ENCODE measurements at places on chromosomes 7 and 10. TPM values are rescaled to one million over a fixed set of nuclear protein-coding genes. Genes with fewer than 3 reads are reported as not detected.
A peak's percentile ranks its signal among the peaks of the same experiment; 100 is the strongest.

Gene C10orf53
- not detected for total RNA-seq

Gene SRRM3
- total RNA-seq, result 8.2 TPM

Gene MOGAT3
- not detected for total RNA-seq

Gene XPNPEP1
- total RNA-seq, result 87.7 TPM

GRCh38 chr7:23346316-23346715, 47.2 kb downstream of the MALSU1 start:
- H3K36me3 ChIP-seq, result peaks cover 32% of the 10 kb centered on the region
- H3K27me3 ChIP-seq, result no peaks in the 10 kb centered on the region
- peak overlapping the region; percentile 48 for H3K27ac ChIP-seq

- DNase-seq, result no peak
- peaks cover 10% of the 10 kb centered on the region for H3K4me1 ChIP-seq
- H3K27me3 ChIP-seq, result no peaks in the 10 kb centered on the region
- no peaks in the 10 kb centered on the region for H3K36me3 ChIP-seq
- H3K27ac ChIP-seq, result no peak overlapping the region
- no peak overlapping the region for H3K4me3 ChIP-seq
Observed at GRCh38 chr7:36058020-36058592, 94.9 kb upstream of the EEPD1 start.

GRCh38 chr10:34766266-34766600, 48.9 kb downstream of the PARD3 start:
- H3K4me3 ChIP-seq, result no peak overlapping the region
- H3K27me3 ChIP-seq, result no peaks in the 10 kb centered on the region
- peaks cover 3% of the 10 kb centered on the region for H3K36me3 ChIP-seq

DNA sequence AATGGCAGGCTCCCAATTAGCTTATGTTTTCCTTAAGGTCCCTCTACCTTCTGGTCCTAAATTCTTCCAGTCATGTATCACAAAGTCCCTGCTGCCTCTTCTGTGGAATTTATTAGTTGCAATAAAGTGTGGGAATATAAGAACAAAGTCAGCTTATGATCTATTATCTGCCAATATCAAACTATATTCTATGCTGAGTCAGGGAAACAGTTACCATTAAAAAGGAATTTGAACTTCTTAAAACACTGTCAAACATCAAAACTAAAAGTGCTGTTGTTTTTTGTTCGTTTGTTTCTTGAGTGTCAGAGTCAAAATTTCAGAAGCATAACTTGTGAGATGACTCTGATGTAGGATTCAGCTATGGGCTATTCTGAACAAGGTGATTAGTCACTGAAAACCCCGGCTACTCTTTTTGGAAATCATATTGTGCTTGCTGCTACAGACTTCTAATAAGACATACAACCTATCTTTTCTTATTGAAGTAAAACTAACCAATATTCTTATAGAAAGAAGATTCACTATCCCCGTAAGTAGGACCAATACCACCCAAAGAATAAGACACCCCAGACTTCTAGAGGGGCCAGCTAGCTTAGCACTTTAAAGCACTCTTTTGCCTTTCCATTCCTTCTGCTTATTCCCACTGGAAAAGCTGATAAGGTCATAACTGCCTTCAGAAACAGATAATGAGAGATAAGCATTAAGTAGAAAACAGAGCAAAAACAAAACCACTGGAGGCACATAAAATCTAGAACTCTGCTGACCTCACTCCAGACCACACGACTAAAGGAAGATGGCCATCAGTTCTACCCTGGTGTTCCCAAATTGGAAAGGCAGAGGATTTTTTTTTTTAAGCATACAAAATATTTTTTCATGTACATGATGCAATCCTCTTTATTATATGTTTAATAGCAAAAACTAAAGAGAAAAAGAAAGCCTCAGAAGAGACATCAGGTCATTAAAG, 370.6 kb downstream of the PARD3 start:
- peak overlapping the region; percentile 37 for H3K27ac ChIP-seq
- peaks cover 17% of the 10 kb centered on the region for H3K36me3 ChIP-seq
- no peak for DNase-seq
- H3K4me1 ChIP-seq, result peaks cover 14% of the 10 kb centered on the region

GRCh38 chr7:135771961-135772638, 23.5 kb upstream of the FAM180A start:
- H3K36me3 ChIP-seq, result no peaks in the 10 kb centered on the region
- no peak for DNase-seq
- H3K27ac ChIP-seq, result peak overlapping the region; percentile 48
- no peaks in the 10 kb centered on the region for H3K27me3 ChIP-seq
- peaks cover 26% of the 10 kb centered on the region for H3K4me1 ChIP-seq

DNA sequence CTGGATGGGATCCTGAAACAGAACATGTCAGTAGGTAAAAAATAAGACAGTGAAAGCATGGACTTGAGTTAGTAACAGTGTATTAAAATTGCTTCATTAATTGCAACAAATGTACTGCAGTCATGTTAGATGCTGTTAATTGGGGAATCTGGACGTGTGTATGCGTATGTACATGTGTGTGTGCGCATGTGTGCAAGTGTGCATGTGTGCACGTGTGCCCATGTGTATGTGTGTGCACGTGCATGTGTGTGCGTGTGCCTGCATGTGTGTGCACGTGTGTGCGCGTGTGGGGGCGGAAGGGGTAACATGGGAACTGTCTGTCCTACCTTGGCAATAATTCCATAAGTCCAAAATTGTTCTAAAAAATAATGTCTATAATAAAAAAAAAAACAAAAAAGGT, 67.3 kb downstream of the SMURF1 start:
- DNase-seq, result no peak
- no peak overlapping the region for H3K27ac ChIP-seq

DNA sequence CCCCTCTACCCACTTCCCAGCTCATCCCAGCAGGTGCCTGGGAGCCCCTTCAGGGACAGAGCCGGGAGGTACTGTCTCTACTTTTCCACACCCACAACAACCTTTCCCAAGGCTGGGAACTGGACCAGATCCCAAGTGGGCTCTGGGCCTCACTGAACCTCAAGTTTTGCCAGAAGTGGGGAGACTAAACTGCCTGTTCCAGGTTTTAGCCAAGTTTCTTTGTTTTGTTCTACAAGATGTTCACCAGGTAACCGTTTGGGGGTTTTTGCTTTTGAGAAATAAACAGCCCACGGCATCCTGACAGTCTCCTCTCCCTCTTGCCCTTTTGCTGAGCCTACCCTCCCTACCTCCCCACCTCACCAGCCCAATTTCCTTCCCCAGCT, 10.6 kb upstream of the EMX2 start:
- no peak for DNase-seq
- H3K36me3 ChIP-seq, result no peaks in the 10 kb centered on the region
- peaks cover 14% of the 10 kb centered on the region for H3K4me1 ChIP-seq
- H3K27me3 ChIP-seq, result peaks cover 99% of the 10 kb centered on the region
- H3K27ac ChIP-seq, result no peak overlapping the region

DNA sequence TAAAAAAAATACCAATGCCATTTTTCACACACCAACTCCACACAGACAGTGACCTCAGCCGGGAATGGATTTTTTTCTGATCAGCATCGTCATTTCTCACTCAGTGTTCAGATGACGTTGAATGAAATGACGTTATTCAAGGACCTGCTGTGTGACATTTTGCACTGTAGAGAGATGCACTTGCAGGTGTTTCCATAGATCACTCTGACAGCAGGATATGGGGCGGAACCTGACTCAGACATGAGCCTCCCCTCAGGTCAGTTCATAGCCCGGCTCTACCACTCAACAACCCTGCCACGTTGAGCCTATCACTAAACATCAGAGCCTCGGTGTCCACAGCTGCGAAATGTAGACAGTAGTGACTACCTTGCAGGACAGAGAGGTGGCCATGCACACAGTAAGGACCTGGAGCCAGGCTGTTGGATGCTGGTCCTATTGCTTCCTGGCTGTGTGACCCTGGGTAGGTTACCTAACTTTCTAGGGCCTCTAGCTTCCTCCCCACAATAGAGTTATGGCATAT, 41.4 kb upstream of the ANTXRL start:
- H3K4me1 ChIP-seq, result peaks cover 3% of the 10 kb centered on the region
- peaks cover 1% of the 10 kb centered on the region for H3K27me3 ChIP-seq
- no peak overlapping the region for H3K27ac ChIP-seq
- no peak overlapping the region for H3K4me3 ChIP-seq
- H3K36me3 ChIP-seq, result no peaks in the 10 kb centered on the region
- DNase-seq, result no peak

DNA sequence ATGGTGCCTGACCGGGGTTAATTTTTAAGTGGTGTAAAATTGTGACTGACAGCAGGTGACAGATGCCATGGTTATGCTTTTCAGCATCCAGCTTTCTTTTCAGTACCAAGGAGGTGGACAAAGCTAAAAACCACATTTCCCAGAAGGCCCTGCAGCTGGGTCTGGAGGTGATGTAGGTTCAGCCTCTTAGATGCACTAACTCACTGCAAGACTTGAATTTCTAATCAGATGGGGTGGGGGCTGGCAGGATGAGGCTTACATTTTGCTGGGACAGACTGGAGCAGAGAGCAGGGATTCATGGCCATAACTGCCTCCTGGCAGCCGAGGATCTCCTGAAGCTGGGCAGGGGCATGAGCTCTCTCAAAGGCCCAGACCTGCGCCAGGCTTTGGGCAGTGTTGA, 52.4 kb downstream of the PDIA4 start:
- no peak overlapping the region for H3K27ac ChIP-seq
- no peak for DNase-seq
- H3K36me3 ChIP-seq, result no peaks in the 10 kb centered on the region
- H3K4me3 ChIP-seq, result no peak overlapping the region

- no peaks in the 10 kb centered on the region for H3K4me1 ChIP-seq
- H3K27me3 ChIP-seq, result no peaks in the 10 kb centered on the region
- DNase-seq, result no peak
- no peak overlapping the region for H3K4me3 ChIP-seq
- no peak overlapping the region for H3K27ac ChIP-seq
Observed at GRCh38 chr10:11304906-11305585, 287.4 kb downstream of the CELF2 start.

DNA sequence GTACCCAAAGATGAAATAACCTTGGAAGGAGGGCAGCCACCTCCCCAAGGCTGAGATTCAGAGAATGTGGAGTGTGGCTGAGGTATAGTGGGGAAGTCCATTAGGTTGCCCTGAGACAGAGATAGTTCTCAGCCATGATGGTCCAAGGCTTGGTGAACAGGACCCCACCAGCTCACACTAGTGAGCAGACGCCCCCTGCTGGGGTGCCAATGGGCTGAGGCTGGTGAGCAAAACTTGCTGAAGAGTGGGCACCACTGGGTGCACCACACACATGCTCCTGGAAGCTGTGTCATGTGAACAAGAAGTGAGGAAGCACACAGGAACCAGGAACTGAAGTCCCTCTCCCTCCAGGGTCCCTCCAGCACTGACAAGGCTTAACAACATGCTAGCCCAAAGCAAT, 8.9 kb downstream of the FBXL13 start:
- no peak overlapping the region for H3K27ac ChIP-seq
- H3K4me1 ChIP-seq, result peaks cover 2% of the 10 kb centered on the region
- no peak overlapping the region for H3K4me3 ChIP-seq
- H3K27me3 ChIP-seq, result no peaks in the 10 kb centered on the region
- no peaks in the 10 kb centered on the region for H3K36me3 ChIP-seq

DNA sequence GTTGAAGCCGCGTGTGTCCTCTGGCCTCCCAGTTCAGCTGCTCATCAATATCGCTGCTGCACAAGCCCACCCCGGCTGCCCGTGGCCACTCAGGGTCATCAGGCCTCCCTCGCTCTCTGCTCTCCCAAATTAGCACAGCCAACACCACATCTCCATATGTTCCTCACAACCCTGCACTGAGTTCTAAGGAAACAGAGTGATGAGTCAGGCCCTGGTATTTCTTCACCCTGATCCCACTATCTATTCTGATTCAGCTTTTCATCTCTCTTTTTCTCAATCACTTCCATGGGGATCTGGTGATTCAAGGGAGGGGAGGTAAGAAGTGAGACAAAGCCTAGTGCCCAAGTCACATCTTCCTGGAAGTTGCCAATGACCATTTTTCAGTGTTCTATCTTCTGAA, 23.8 kb downstream of the CYTH3 start:
- H3K4me3 ChIP-seq, result no peak overlapping the region
- peaks cover 74% of the 10 kb centered on the region for H3K4me1 ChIP-seq
- no peak for DNase-seq
- H3K27ac ChIP-seq, result peak overlapping the region; percentile 21
- H3K36me3 ChIP-seq, result peaks cover 5% of the 10 kb centered on the region

DNA sequence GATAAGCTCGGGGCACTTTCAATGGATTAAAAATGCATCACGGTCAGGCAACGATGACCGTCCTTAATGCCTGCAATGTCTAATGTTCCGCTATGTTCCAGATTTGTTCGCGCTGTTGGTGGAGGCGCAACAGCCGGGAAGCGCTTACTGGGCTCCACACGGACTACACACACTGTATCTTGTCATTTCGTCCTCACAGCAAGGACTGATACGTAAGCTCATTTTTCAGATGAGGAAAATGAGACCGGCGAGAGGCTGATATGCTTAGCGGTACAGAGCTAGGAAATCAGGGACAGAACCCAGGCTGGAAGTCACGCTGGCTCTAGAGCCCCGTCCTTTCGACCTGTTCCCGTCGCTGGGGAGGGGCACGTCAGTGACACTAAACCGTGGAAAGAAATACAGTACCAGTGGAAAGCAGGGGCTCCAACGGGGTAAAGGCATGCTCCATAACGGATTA, 670 bp downstream of the TPK1 start:
- peaks cover 6% of the 10 kb centered on the region for H3K36me3 ChIP-seq
- DNase-seq, result no peak
- H3K27ac ChIP-seq, result peak overlapping the region; percentile 97
- H3K27me3 ChIP-seq, result peaks cover 6% of the 10 kb centered on the region
- peak overlapping the region; percentile 90 for H3K4me3 ChIP-seq

DNA sequence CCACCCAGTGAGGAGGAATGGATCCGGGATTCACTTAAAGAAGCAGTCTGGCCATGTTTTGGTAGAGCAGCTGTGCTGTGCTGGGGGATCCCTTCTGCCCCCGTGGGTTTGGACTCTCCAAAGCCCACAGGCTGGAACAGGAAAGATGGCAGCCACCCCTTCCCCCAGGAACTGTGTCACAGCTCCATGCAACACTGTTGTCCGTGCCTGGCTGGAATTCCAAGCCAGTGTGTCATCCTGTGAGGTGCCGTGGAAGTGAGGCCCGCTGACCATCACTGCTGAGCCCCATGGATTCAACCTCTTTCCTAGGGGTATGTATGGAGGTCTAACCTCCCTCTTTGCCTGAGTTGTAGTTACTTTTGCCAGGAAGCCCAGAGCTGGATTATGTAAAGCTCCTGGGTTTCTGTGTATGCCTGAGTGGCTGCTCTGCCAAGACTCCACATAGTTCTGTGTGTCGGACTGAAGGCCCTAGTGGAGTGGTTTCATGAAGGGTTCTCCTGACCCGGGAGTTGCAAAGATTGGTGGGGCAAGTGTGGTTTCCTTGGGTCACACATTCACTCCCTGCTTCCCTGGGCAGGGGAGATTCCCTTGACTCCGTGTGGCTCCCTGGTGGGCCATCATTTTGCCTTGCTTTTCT, 35.1 kb upstream of the PCGF5 start:
- no peak overlapping the region for H3K4me3 ChIP-seq
- peaks cover 15% of the 10 kb centered on the region for H3K36me3 ChIP-seq
- H3K27me3 ChIP-seq, result no peaks in the 10 kb centered on the region
- H3K4me1 ChIP-seq, result no peaks in the 10 kb centered on the region
- no peak for DNase-seq

GRCh38 chr7:112101201-112101846, 104.9 kb downstream of the DOCK4 start:
- no peak for DNase-seq
- H3K4me1 ChIP-seq, result peaks cover 8% of the 10 kb centered on the region
- H3K27me3 ChIP-seq, result no peaks in the 10 kb centered on the region
- H3K4me3 ChIP-seq, result no peak overlapping the region
